ENCODE measurements at places on chromosomes 12 and 14.

- DNase-seq = no peak
Observed at GRCh38 chr14:80605536-80605935, 336.0 kb downstream of the CEP128 start.

GRCh38 chr14:78425782-78426181, 255.6 kb downstream of the NRXN3 start:
- DNase-seq = no peak

GRCh38 chr12:108744021-108744897, 12.9 kb upstream of the CORO1C start:
- DNase-seq = no peak

GRCh38 chr14:100890061-100890850, 13.3 kb downstream of the RTL1 start:
- no peak for DNase-seq

DNA sequence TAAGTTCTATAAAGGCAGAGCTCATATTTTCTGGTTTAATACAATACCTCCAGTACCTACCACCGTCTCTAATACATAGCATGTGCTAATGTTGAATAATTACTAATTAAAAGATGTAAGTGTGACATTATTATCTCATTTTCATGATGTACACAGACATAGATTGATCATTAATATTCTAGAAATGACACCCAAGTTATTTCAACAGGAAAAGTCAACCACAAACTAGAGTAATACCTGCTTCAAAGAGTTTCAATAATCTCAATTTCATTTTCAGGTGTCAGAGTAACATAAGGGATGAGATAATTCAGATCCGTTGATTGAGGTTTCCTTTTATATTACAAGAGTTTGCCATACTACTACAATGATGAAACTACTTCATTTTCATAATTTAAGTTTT, 388.9 kb downstream of the SOX5 start:
- no peak for DNase-seq

DNA sequence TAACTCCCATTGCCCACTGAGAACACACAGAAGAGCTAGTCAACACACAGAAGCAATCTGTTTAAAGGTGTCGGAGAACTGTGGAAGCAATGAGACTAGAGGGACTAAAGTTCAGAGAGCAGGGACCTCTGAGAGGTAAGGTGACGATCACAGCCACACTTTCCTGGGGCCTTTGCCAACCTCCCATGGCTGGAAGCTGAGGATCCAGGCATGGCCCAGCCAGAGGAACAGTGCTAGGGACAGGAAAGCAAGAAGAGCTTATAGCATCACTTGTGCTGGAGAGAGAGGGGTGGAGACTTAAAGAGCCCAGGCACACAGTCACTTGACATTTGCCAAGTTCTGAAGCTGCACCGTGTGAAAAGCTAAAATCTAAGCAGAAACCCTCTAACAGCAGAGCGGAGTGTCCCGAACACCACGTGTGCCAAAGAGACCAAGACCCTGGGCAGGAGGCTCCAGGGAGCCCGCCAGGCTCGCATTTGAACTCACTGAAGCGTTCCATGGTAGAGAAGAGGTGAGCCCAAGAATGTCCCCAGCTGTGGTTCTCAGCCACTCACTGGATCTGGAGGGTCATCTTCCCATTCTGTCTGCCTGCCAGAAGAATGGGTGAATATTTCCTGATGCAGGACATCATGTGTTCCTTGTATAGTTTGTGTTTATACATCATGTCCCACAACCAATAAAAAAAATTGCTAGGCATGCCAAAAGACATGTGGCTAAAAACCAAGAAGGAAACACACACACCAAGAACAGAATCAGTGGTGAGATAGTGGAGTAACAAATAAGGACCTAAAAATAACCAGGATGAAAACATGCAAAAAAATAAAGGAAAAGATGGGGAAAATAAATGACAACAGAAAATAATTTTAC, 174.0 kb upstream of the C14orf180 start:
- DNase-seq = no peak

DNA sequence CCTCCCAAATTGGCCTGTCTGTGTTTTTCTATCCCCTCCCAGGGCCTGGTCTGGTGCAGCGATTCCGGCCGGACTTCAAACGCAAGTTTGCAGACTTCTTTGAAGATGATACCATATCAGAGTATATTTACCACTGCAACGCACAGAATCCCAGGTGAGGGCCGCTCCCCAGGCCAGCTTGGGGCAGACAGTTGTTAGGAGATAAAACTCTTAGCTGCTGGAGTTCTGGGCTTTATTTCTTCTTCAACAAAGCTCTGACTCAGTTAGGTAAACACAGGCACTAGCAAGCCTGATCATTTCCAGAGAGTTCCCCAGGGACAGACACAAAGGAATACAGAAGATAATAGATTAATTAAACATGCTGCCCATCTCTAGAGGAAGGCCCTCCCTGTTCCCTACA, 8.3 kb downstream of the ABHD4 start:
- no peak for DNase-seq

GRCh38 chr12:24738441-24738840, 210.5 kb downstream of the BCAT1 start:
- DNase-seq = no peak

- DNase-seq = no peak
Observed at GRCh38 chr12:38490941-38491340, 174.4 kb downstream of the ALG10B start.

DNA sequence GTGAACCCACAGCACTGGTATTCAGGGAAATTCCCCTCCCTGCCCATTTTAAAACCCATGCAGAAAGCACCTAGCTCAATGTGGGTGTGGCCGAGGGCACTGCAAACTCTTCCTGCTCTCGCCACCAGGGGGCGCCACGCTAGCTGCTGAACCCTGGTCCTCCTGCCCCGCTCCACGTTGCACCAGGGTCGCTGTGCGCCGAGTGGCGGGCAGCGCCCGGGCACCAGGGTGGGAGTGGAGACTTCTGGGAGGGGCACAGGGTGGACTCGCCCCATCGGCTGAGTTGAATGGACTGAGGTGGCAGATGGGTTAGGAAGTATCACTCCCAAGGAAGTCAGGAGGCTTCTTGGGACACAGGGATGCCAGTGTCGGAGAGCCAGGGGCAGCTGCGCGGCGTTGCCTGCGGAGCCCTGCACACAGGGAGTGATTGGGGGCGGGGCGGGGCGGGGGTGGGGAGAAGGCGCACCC, 48.1 kb upstream of the BCL11B start:
- peak; percentile 42 for DNase-seq

DNA sequence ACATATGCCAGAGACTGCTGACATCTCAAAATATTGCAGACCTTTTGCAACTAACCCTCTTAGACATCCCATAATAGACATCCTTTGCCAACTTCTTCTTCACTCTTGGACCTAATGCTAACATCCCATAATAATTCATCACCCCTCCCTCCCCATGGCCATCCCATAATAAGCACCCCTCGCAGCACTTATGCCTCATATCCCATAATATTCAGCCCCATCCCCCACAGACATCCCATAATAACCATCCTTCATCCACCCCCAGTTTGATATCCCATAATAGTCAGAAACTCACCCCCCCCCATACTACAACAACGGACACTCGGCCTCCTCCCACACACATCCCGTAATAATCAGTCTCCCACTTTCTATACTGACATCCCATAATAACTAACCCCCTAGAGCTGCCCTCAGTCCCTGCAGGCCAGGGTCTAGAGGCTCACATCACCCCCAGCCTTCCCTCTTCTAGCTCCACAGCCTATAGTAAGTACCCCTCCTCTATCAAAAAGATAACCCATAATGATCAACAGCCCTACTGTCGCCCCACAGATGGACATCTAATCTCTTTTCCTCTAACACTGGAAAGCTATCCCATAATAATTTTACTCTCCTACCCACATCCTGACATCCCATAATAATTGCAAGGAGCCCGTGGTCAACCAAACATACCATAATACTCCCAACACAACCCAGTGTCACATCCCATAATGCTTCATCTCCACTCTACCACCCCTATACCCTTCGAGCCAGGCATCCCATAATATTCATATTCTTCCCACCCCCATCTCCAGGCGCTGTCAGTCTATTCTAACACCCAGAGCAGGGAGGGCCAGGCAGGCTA, 792 bp upstream of the CHD4 start:
- DNase-seq = no peak

GRCh38 chr12:63961543-63961942, 117.0 kb downstream of the SRGAP1 start:
- DNase-seq = no peak

- no peak for DNase-seq
Observed at GRCh38 chr14:38107216-38107631, 100.5 kb upstream of the SSTR1 start.

- no peak for DNase-seq
Observed at GRCh38 chr14:53376064-53376463, 222.9 kb upstream of the DDHD1 start.
